ENCODE measurements at places on chromosomes 1 and 21. TPM values are rescaled to one million over a fixed set of nuclear protein-coding genes. Genes with fewer than 3 reads are reported as not detected.

GRCh38 chr1:90204023-90204590 is 209.2 kb downstream of the ZNF326 start:
- no peaks in the 10 kb centered on the region for H3K36me3 ChIP-seq
- no peak overlapping the region for H3K27ac ChIP-seq
- H3K4me3 ChIP-seq, result no peak overlapping the region
- DNase-seq, result no peak
- no peaks in the 10 kb centered on the region for H3K4me1 ChIP-seq
- no peaks in the 10 kb centered on the region for H3K27me3 ChIP-seq

DNA sequence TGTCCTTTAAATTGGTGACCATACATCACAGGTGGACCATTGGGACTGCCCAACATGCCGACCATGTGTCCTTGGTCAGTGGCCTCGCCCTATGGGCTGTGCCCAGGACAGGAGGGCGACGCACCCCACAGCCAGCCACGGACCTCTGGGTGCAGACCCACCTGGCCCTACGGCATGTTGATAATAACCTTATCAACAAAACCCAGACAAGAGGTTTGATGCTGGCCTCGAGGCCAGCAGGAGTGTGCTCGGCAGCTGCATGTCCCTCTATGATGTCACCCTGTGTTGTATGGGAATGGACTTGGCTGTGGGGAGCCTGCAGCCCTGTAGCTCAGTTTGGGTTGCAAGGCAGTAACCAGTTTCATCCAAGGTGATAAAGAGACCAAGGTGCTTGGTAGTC is 32.1 kb downstream of the SLC37A1 start:
- no peaks in the 10 kb centered on the region for H3K4me1 ChIP-seq
- H3K27me3 ChIP-seq, result no peaks in the 10 kb centered on the region
- no peak overlapping the region for H3K4me3 ChIP-seq
- DNase-seq, result no peak

- H3K4me1 ChIP-seq, result no peaks in the 10 kb centered on the region
- H3K27me3 ChIP-seq, result no peaks in the 10 kb centered on the region
- H3K36me3 ChIP-seq, result no peaks in the 10 kb centered on the region
- H3K4me3 ChIP-seq, result no peak overlapping the region
- H3K27ac ChIP-seq, result no peak overlapping the region
- no peak for DNase-seq
These were observed 2.0 kb downstream of the KCNJ15 start for GRCh38 chr21:38258521-38259485.

DNA sequence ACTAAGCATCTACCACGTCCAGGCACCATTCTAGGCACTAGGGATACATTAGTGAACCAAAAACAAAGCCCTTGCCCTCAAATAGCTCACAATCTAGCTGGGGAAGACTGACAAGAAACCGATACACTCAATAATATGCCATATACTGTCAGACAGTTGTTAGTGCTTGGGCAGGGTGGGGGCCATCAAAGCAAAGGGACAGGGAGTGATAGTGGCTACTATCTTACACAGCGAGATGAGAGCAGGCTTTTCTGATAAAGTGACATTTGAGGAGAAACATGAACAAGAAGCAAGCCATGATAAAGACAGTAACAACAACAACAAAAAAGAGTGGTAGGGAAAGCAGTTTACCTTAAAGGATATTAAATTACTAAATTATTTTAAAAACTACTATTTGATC is 41.1 kb downstream of the ERO1B start:
- H3K36me3 ChIP-seq, result no peaks in the 10 kb centered on the region
- no peak for DNase-seq

DNA sequence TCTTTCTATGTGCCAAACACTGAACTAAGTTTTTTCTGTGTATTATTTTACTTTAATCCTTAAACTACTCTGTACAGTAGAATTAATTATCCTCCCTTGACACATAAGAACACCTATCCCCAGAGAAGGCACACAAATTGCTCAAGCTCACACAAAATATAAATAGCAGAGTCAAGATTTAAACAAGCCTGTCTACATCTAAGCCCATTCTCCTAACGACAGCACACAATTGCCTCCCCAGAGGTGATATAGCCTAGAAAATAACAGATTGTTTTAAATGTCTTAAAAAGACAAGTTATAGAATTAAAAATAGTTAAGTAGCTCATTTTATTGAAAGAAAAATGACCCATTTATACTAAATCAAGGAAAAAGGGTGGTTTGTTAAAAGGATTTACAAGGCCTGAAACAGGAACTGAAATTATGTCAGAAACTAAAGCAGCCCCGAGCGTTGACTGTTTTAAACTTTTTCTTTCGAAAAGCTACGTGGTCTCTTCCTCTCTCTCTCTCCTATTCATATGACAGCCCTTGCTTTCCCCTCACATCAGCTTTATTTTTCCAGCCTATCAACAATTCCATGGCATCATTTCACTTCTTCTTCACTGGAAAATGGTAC is 30.5 kb downstream of the TNFSF18 start:
- H3K27me3 ChIP-seq, result no peaks in the 10 kb centered on the region
- no peak for DNase-seq
- no peak overlapping the region for H3K4me3 ChIP-seq

- H3K4me3 ChIP-seq, result no peak overlapping the region
- DNase-seq, result no peak
- H3K36me3 ChIP-seq, result no peaks in the 10 kb centered on the region
These were observed 74.6 kb upstream of the CSF3R start for GRCh38 chr1:36557041-36558000.

S100A7 gene
- total RNA-seq, result not detected

All from naive thymus-derived CD4-positive, alpha-beta T cell (primary cell).